Activated CD4-positive, alpha-beta T cell treated with anti-CD3 and anti-CD28 coated beads for 1 hour (primary cell): ENCODE measurements at places on chromosomes 2 and 18.

DNA sequence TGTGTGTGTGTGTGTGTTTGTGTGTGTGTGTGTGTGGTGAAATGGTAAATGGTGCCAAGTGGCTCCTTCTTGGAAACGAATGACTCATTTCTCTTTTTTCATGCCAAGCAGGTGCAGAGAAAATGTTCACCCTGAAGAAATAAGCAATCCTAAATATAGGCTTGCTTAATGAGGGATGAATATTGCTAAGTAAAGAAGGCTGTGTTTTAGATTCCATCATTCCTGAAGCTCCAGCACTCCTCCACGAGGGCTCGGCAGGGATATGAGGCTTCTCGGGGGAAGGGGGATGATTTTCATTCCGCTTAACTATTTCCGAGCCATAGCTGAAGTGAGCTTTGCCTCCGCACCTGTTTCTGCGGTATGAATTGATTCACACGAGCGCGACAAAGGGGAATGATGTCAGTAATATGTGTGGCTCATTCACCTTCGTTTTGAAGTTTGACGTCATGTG is 72.9 kb downstream of the TSN start:
- no peak for DNase-seq

DNA sequence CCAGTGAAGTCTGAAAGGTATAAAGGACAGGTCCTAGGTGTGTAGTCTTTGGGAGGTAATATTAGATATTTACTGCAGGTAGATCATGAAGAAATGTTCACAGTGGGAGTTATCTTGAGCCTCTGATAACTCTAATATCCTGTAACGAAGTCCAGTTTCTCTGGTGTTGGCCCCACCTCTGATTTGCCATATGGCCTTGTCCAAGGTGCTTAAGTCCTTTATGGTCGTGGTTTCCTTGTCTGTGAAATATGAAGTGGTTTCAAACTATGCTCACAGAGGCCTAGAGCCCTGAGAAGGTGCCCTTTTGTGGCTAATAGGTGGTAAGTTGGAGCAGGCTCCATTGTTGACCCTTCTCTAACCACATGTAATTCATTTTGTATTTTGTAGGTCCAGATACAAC is 190.7 kb downstream of the ICOS start:
- DNase-seq: no peak

GRCh38 chr2:3242747-3243369 is 134.8 kb downstream of the EIPR1 start:
- DNase-seq: peak; percentile 14

DNA sequence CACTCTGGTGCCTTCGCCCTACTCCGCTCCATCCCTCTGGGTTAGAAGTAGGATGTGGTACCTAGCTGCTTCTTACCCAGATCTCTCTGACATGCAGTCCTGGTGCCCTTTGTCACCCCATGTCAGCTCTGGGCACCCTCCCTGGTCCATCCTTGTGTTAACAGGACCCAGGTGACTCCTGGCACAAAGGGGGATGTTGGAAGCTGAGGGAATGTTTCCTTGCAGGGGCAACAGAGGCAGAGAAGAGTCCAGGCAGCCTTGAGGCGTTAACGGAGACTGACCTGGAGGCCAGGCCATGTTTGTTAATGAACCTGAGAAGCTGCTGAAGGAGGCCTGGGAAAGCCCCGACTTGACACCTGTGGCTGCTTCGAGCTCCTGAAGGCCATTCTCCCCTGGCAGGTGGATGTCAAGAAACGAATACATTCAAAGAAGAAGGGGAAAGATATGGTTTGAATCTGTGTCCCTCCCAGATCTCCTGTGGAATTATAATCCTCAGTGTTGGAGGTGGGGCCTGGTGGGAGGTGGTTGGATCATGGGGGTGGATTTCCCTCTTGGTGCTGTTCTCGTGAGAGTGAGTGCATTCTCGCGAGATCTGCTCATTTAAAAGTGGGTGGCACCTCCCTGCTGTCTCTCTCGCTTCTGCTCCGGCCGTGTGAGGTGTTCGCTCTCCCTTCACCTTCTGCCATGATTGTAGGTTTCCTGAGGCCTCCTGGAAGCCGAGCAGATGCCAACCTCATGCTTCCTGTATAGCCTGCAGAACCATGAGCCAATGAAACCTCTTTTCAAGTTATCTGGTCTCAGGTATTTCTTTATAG is 31.4 kb downstream of the NPPC start:
- no peak for DNase-seq

DNA sequence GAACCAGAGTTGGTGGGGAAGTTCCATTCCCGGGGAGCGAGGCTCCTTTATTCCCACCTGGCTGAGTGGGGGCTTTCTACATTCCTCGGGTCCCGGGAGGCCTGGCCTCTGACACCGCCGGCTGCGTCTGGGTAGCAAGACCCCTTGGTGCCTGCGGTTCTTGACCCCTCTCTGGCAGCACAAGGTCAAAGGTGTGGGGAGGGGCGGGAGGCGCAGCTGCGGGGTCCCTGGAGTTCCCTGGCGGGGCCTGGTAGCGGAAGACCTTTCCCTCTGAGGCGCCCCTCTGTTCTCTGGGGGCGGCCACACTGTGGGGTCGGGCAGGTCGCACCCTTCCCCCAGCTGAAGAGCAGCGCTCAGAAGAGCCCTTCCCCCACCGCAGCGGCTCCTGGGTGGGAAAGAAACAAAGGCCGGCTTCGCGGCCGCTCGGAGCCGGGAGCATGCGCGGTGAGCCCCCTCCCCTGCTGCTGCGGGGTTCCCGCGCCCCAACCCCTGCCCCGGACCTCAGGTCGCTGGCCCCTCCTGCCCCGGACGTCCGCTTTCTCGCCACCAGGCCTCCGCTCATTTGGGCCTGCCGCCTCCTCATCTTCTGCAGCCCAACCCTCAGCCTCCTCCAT is 146.3 kb downstream of the ANKRD44 start:
- no peak for DNase-seq
